NCI-H1694 treated with DMSO at 0.1 percent for 48 hours (cell line): ENCODE measurements at places on chromosomes 2 and 18.

DNA sequence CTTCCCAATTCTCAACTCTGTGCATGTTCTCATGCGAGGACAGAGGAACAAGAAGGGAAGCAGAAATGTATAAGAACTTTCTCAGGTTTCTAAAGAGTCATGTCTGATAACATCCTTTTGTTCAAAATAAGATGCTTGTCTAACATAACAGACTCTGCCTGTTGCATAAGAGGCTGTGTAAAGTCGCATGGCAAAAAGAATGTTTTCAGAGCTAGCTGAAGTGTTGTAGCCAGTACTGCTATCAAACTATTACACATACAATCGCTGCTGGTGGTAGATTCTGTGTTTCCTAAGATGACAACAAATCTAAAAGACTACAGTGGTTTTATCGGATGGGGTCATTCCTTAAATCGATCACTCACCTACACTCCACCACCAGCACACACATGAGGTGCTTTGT is 487.5 kb downstream of the IRS1 start:
- no peak for DNase-seq

- no peak for DNase-seq
These were observed 109.8 kb upstream of the YPEL5 start for GRCh38 chr2:30037016-30037415.

GRCh38 chr2:183250472-183250871 is 126.2 kb downstream of the NUP35 start:
- DNase-seq, result no peak

DNA sequence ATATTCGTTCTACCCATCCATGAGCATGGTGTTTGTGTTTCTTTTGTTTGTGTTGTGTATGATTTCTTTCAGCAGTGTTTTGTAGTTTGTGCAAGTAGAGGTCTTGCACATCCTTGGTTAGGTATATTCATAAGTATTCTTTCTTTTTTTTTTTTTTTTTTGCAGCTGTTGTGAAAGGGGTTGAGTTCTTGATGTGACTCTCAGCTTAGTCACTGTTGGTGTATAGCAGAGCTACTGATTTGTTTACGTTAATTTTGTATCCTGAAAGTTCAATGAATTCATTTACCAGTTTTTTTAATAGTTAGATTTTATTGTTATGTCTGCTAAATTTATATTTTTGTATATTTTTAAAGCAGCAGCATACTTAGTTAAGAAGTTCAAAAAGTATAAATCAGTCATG is 834.4 kb upstream of the NRXN1 start:
- DNase-seq, result no peak

DNA sequence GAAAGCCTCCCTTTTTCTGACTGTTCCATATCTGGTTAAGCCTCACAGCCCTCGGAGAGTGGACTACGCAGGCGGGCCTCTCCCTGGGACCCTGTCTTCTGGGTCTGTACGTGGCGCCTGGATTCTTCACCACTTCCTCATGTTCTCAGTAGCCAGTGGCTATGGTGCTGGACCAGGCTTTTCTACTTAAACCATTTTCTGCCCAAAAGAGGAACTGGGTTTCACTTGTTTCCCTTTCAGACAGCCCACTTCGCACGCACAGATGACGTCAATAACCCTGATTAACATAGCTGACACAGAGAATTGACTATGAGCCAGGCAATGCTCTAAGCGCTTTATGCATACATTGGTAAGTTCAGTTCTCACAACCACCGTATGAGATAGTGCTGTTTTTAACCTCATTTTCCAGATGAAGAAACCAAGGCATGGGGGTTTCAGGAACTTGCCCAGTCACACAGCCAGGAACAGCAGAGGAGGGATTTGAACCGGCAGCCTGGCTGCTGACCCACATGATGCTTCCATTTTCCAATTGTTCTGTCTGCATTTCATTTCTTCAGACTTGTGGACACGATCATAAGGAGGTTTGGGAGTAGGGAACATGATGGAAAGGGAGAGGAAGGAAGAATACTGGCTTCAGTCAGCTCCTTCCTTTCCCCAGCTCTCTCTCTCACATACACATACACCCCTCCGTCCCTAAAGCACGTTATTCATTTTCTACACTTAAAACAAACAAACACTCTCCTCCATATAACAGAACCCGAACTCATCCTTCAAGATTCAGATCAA is 41.7 kb downstream of the MYOM1 start:
- DNase-seq, result no peak

DNA sequence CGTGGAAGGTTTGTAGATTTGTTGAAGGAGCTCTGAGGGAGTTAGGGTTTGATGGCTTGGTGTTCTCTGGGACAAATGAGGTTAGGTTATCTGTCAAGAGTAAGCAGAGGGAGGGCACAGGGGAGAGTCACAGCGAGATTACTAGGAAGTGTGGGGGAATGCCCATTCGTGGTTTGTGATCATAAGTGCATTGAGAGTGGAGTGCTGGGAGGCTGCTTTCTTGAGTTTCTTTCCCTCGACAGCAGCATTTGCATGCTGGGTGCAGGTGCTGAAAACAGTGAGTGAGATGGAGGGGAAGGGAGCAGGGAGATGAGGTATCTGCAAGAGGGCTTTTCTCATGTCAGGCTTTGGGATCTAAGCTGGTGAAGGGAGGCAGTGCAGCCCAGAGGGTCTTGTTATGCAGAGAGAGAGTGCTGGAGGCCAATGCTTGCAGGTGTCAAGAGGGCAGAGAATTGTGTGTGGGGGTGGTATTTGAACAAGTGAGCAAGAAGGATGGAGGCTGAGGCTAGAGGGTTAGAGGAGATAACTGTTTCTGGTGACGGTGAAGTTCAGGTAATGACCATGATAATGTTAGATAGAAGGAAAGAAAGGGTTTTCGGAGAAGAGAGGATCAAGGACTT is 8.8 kb downstream of the RALB start:
- no peak for DNase-seq

DNA sequence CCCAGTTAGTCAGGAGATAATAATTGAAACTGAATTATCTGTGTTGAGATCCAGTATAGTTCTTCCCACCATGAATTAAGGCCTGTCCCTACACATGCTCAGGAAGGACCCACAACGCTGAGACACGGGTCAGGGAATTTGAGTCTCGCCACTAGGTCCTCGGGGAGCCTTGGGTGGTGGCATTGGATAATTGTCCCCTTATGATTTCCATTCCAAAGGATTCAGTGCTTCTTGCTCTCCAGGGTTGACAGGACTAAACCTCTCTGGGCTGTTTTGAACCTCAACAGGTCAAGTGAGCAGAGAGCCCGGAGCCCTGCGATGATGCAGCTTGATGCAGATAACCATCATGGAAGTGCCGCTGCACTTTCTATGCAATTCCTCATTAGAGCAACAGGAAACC is 253.7 kb upstream of the PXDN start:
- DNase-seq, result no peak

DNA sequence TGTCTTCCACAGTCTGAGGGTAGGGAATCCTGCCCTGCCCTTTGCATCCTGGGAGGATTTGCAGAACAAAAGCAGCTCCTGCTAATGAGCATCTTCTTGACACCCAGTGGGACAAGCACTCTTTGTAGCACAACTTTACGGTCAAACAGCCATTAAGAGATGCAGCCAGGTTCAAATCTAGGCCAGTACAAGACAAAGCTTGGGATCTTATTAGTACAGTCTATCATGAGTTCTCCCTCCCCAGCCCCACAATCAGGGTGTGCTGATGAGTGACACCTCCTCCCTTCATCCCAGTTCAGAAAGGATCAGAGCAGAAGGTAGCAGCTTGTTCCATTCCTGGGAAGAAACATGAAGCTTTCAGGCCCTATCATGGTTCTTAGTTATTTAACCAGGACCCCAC is 41.9 kb downstream of the MARCO start:
- no peak for DNase-seq

DNA sequence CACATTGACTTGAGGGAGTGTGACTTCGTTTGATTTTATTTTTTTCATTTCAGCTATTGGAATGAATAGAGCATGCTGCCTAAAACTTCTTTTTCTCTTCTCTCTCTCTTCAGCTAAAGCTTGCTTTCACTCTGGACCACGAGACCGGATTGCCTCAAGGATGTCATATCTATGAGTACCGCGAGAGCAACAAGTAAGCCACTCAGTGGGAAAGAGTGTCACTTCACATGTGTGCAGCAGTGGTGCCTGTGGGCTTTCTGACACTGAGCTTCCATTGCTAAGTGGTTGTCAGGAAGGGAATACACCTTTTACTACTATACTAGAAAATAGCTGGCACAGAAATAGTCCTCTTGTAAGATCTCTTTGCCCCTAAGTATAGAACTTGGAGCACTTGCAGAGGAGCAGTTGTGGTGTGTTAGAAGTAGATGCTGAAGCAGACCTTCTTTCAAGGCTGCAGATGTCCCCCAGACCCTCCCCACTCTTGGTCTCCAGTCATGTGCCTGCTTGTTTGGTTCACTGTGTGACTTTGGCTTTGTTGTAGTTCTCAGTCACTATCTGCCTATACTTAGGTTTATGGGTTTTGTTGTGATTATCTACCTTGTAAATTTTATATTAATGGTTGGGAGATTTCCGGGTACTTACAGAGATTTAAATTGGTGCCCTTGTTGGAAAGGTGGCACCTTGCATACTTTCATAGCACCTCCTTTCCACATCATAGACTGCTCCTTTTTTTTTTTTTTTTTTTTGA is 78.5 kb upstream of the ALPP start:
- DNase-seq, result no peak

GRCh38 chr2:11945139-11946126 is 199.0 kb downstream of the LPIN1 start:
- no peak for DNase-seq

DNA sequence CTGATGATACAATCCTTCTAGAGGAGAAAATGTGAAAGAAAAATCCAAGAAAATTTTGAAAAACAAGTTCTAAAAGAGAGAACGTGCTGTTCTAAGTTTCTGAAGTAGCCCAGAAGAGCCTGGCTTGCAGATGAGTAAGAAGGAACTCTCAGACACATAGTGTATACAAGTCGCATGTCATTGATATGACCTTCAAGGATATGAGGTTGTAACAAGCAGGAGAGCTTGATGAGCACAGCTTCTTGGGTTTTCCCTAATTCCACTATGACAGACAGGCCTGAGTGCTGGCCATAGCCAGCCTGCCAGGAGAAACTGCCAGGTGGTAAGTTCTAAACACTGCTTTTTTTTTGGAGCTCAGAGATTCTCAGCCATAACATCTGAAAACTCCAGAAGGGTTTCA is 235.7 kb upstream of the SIX2 start:
- no peak for DNase-seq

GRCh38 chr2:128169497-128169896 is 78.5 kb downstream of the UGGT1 start:
- DNase-seq, result no peak

- DNase-seq, result no peak
These were observed 684.3 kb downstream of the KCNJ3 start for GRCh38 chr2:155382776-155383175.

- no peak for DNase-seq
These were observed 10.8 kb downstream of the CACNB4 start for GRCh38 chr2:152088006-152088405.

DNA sequence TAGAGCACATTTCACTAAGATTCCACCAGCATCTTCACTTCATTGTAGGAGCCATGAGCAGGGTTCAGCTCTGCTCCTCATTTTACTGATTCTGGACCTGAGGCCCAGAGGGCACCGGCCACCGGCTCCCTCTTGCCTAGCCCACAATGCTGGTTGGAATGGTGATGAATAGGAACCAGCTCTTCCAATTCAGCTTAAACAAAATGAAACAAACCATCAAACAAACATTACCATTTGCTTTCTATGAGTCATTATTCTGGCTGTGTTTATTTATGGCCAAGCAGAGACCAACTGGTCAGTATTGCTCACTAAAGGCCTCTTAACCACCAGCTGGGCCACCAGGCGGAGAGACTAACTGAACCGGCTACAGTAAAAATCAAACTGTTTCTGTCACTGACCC is 176.7 kb downstream of the MTX2 start:
- DNase-seq, result no peak

DNA sequence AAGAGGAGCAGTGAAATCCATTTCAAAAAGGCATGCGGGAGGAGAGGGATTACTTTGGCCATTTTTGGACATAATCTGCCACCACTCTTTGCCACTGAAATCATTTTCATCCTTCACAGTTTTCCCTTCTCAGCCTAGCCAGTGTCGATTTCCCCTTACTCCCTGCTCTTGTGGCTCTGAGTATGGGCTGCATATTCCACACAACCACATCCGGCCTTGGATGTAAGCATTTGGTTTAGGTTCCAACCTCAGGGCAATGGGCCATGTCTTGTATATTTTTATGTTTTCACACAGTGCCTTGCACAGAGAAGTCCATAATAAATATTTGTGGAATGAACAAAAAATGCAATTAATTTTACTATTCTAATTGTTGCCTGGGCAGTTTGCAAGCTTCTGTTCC is 7.7 kb upstream of the SERPINE2 start:
- DNase-seq, result no peak

DNA sequence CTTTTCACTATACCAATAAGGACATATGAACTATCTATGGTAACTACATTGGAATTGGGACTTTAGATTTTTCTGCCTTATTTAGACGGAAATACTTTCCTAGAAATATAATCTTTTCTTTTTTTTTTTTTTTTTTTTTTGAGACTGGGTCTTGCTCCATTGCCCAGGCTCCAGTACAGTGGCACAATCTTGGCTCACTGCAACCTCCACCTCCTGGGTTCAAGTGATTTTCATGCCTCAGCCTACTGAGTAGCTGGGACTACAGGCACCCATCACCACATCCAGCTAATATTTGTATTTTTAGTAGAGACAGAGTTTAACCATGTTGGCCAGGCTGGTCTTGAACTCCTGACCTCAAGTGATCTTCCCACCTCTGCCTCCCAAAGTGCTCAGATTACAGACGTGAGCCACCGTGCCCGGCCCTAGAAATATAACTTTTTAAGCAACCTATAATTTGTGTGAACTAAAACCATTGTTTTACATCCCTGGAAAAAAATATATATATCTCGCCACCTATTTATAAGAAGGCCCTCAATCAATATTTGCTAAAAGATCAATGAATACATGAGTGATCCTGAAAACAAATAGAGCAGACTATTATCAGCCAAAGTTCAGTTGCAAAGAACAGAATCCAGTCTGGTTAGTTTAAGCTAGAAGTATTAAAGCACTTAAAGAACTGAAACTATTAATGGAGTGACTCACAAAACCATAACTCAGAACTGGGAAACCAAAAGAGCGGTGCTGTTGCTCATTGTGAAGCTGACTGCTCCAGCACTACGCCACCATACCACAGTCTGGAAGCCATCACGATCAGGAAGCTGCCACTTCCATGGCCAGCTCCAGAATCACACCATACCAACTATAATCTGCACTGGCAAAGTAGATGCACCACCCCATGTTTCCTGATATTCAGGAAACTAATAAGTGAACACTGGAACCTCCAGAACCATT is 8.4 kb upstream of the HNRNPLL start:
- DNase-seq, result no peak

- no peak for DNase-seq
These were observed 83.1 kb downstream of the UPP2 start for GRCh38 chr2:158184556-158185343.

- no peak for DNase-seq
These were observed 301.8 kb upstream of the ID2 start for GRCh38 chr2:8380026-8380425.

- no peak for DNase-seq
These were observed 8.0 kb downstream of the USP39 start for GRCh38 chr2:85623991-85624390.

GRCh38 chr2:12131975-12132374 is 385.5 kb downstream of the LPIN1 start:
- DNase-seq, result no peak
